ENCODE measurements at places on chromosomes 13 and 19. TPM values are rescaled to one million over a fixed set of nuclear protein-coding genes. Genes with fewer than 3 reads are reported as not detected.

DNA sequence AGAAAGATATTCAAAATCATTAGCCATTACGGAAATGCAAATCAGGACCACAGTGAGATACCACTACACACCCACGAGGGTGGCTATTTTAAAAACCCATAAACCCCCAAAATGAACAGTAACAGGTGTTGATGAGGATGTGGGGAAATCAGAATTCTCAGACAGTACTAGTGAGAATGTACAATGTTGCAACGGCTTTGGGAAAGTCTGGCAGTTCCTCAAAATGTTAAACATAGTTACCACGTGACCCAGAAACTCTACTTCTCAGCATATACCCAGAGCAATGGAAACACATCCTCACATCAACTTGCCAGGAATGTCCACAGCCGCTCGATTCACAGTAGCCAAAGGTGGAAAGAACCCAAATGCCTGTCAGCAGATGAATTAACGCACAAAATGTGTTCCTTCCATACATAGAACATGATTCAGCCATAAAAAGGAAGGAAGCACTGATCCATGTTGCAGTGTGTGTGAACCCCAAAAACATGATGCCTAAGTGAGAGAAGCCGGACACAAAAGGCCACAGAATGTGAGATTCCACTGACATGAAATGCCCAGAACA lies 7.0 kb downstream of the PLVAP start:
- H3K4me3 ChIP-seq, result no peak overlapping the region
- H3K27me3 ChIP-seq, result peaks cover 9% of the 10 kb centered on the region
- no peaks in the 10 kb centered on the region for H3K36me3 ChIP-seq
- no peak overlapping the region for H3K27ac ChIP-seq
- peaks cover 5% of the 10 kb centered on the region for H3K4me1 ChIP-seq
- DNase-seq, result no peak

DNA sequence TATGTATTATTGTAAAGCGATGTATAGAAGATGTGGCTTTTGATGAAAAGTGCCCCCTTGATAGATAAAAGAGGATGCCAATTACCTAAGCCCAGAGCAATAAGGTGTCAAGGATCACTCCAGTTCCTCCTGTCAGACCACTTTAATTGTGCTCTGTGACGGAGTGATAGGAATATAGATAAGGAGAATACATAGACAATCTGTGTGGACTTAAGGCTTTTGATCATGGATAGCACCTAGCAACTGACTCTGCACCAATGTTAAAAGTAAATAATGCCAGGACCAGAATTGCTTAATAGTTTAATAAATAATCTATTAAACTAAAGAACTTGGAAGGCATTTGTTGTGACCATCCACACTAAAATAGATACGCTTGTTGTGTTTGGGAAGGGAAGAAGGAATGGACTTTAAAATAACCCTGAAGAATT lies 390.7 kb upstream of the ARGLU1 start:
- H3K27me3 ChIP-seq, result peaks cover 2% of the 10 kb centered on the region
- H3K36me3 ChIP-seq, result no peaks in the 10 kb centered on the region
- no peaks in the 10 kb centered on the region for H3K4me1 ChIP-seq
- no peak overlapping the region for H3K4me3 ChIP-seq

- no peak overlapping the region for H3K4me3 ChIP-seq
- no peaks in the 10 kb centered on the region for H3K27me3 ChIP-seq
- DNase-seq, result no peak
Measured at GRCh38 chr13:86881390-86881789, 789.8 kb upstream of the SLITRK5 start.

DNA sequence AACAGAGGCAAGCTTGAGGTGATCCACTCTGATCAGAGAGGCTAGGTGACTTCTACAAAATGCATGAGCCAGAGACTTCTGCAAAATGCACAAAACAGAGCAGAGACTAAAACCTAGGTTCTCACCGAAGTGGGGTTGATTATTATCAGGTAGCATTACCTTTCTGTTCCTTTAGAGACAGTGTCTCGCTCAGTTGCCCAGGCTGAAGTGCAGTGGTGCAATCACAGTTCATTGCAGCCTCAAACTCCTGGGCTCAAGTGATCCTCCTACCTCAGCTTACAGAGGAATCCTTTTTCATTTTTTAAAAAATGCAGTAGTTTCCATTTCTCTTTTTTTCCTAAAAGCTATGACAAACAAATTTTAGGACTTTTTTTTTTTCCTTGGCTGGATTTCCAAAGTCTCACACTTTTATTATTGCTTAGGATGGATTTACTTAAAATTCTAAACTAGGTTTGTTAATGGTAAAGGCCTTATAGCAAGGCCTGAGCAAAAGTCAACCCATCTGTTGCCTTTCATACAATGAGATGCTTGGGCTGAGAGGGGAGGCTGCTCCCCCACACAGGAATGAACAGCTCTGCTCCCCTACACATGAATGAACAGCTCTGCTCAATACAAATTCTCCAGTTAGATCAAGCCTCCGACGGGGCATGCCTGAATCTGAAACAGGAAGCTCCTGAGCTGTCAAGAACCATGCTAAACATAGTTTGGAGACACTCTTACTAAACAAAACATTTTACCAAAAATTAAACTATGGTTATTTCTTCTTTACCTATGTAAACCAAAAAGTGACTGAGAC lies 18.8 kb upstream of the TNFRSF19 start:
- H3K4me3 ChIP-seq, result no peak overlapping the region
- DNase-seq, result no peak
- H3K4me1 ChIP-seq, result no peaks in the 10 kb centered on the region
- no peak overlapping the region for H3K27ac ChIP-seq

- no peaks in the 10 kb centered on the region for H3K27me3 ChIP-seq
- DNase-seq, result no peak
- peaks cover 10% of the 10 kb centered on the region for H3K36me3 ChIP-seq
- no peak overlapping the region for H3K4me3 ChIP-seq
- no peak overlapping the region for H3K27ac ChIP-seq
- H3K4me1 ChIP-seq, result no peaks in the 10 kb centered on the region
Measured at GRCh38 chr19:38149661-38150061, 74.4 kb downstream of the DPF1 start.

DNA sequence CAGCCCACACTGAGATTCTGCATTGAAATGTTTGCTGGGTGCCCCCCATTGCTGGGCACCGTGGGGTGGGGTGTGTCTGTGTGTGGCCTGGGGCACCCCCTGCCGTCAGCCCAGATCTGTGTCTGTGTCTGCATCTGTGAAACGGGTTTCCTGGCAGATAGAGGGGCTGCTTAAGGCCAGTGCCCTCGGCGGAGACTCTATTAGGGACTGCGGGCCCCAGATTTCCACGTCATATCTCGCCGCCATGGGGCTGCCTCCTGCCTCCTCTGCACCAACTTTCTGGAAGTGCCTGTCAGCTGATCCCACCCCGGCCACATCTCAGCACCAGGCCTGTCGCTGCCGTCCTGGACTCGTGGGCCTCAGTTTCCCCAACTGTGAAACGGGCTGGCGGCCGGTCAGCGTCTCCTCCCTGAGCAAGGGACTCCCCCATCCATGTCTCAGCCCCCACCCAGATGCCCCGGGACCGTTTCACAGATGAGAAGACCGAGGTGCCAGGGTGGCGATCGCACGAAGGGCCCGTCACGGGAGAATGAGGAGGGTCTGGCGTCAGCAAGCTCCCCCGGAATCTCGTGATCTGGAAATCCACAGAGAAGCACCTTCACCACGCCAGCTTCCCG lies 21.4 kb downstream of the ARID3A start:
- H3K4me1 ChIP-seq, result peaks cover 6% of the 10 kb centered on the region
- no peak for DNase-seq
- H3K36me3 ChIP-seq, result no peaks in the 10 kb centered on the region
- no peak overlapping the region for H3K27ac ChIP-seq
- no peak overlapping the region for H3K4me3 ChIP-seq

DNA sequence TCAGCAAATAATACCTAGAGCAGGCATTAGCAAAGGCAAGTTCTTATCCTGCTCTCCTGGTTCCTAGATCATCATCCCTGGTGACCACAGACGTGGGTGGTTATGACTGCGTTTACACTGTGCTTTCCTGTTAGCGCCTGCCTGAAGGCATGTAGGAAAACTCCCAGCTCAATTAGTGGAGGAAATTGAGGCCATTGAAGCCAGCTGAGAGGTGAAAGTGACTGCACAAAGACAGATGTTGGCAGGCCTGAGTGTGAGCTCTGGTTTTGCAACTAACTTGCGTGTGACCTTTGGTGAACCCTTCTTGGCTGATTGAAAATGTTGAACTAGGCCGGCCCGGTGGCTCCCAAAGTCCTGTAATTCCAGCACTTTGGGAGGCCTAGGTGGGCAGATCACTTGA lies 17.5 kb upstream of the NWD1 start:
- no peak overlapping the region for H3K27ac ChIP-seq
- peaks cover 2% of the 10 kb centered on the region for H3K27me3 ChIP-seq
- no peaks in the 10 kb centered on the region for H3K36me3 ChIP-seq
- no peak for DNase-seq
- H3K4me3 ChIP-seq, result no peak overlapping the region

DNA sequence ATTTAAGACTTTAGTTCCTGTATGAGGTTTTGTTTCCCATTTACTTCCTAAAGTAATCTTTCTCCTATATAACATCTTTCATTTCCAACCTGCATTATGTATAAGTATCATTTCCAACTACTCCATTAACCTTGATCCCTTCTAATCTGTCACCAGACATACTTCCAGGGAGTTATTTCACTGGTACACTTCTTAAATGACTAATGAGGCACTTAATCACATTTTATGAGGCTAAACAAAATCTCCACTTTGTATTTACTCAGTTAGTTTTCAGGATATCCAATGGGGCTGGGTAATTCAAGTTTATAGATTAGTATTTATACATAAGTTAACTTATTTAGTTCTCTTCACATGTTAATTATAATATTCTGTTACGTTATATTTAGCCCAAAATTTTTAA lies 634.7 kb downstream of the PCDH17 start:
- H3K27ac ChIP-seq, result no peak overlapping the region
- H3K4me1 ChIP-seq, result no peaks in the 10 kb centered on the region
- H3K27me3 ChIP-seq, result no peaks in the 10 kb centered on the region
- H3K36me3 ChIP-seq, result no peaks in the 10 kb centered on the region
- DNase-seq, result no peak

GRCh38 chr13:33410619-33411018 lies 125.1 kb upstream of the STARD13 start:
- no peaks in the 10 kb centered on the region for H3K36me3 ChIP-seq
- no peak for DNase-seq

- DNase-seq, result no peak
- H3K4me3 ChIP-seq, result no peak overlapping the region
- H3K36me3 ChIP-seq, result no peaks in the 10 kb centered on the region
- H3K27ac ChIP-seq, result no peak overlapping the region
- H3K27me3 ChIP-seq, result no peaks in the 10 kb centered on the region
Measured at GRCh38 chr19:40378509-40378908, 11.5 kb downstream of the HIPK4 start.

KLK3 gene
- not detected for total RNA-seq

ZNF85 gene
- 15.4 TPM for total RNA-seq

LCP1 gene
- total RNA-seq, result 1,022 TPM

CD22 gene
- total RNA-seq, result 1.2 TPM

LACC1 gene
- 4.5 TPM for total RNA-seq

CTXN1 gene
- 0.77 TPM for total RNA-seq

HCN2 gene
- 1.0 TPM for total RNA-seq

CEACAM20 gene
- not detected for total RNA-seq

SHC2 gene
- total RNA-seq, result not detected

Measured in activated CD4-positive, alpha-beta memory T cell treated with anti-CD3 and anti-CD28 coated beads for 36 hours (primary cell).